ENCODE measurements at places on chromosomes 1 and 21. TPM values are rescaled to one million over a fixed set of nuclear protein-coding genes. Genes with fewer than 3 reads are reported as not detected.

TP73 gene
- total RNA-seq = 0.11 TPM

GBP7 gene
- total RNA-seq = not detected

KCNK1 gene
- total RNA-seq = 61.4 TPM

PODN gene
- total RNA-seq = 6.2 TPM

RNF11 gene
- 69.6 TPM for total RNA-seq

CFAP107 gene
- not detected for total RNA-seq

HUNK gene
- total RNA-seq = 7.1 TPM

IGSF21 gene
- total RNA-seq = 0.37 TPM

TBCE gene
- total RNA-seq = 26.4 TPM

FCRL5 gene
- total RNA-seq = 2.2 TPM

ARPC5 gene
- 169 TPM for total RNA-seq

SYDE2 gene
- total RNA-seq = 10.9 TPM

PRDM16 gene
- total RNA-seq = 1.2 TPM

REN gene
- 0.59 TPM for total RNA-seq

DEDD gene
- total RNA-seq = 41.5 TPM

PLPP3 gene
- total RNA-seq = 46.5 TPM

GIPC2 gene
- total RNA-seq = 32.4 TPM

CFHR5 gene
- total RNA-seq = not detected

DTL gene
- 1.7 TPM for total RNA-seq

DENND2C gene
- 1.3 TPM for total RNA-seq

OR14K1 gene
- not detected for total RNA-seq

AADACL3 gene
- not detected for total RNA-seq

TMEM79 gene
- 3.9 TPM for total RNA-seq

TRIM63 gene
- 0.25 TPM for total RNA-seq

KCNA3 gene
- 3.4 TPM for total RNA-seq
